Neuronal stem cell (in vitro differentiated cells): ENCODE measurements at places on chromosomes 3 and 15.
A peak's percentile ranks its signal among the peaks of the same experiment; 100 is the strongest.

GRCh38 chr15:76195506-76196268, 115.6 kb downstream of the ETFA start:
- no peaks in the 10 kb centered on the region for H3K27me3 ChIP-seq
- H3K4me1 ChIP-seq, result peaks cover 21% of the 10 kb centered on the region
- H3K27ac ChIP-seq, result no peak overlapping the region
- no peak overlapping the region for H3K4me3 ChIP-seq
- H3K36me3 ChIP-seq, result no peaks in the 10 kb centered on the region
- no peak for DNase-seq

DNA sequence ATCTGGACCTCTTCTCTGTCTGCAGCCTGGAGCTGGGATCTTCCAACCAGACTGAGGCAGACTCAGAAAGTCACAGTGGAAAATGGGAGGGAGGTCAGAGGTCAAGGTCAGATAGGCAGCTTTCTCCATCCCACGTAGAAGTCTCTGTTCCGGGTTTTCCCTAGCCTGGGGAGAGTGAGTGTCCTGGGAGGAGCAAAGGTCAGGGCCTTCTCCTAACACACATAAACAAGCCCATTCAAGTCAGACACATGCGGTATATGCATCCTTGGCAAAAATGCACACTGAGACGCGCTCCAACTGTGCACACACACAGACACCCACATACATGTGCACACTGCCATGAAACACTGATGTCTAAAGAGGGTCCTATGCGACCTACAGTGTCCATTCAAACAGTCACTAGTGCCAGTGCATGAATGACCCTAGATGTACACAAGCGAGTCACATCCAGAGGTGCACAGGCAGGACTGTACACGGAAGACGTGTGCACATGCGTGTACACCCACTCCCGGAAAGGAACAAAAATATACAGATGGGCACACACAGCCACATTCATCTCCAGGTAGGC, 681 bp downstream of the TWF2 start:
- H3K4me3 ChIP-seq, result peak overlapping the region; percentile 97
- DNase-seq, result no peak
- no peaks in the 10 kb centered on the region for H3K27me3 ChIP-seq
- no peak overlapping the region for H3K27ac ChIP-seq

GRCh38 chr3:29026286-29026685, 254.6 kb upstream of the RBMS3 start:
- no peak overlapping the region for H3K27ac ChIP-seq
- DNase-seq, result no peak
- no peaks in the 10 kb centered on the region for H3K27me3 ChIP-seq
- no peak overlapping the region for H3K4me3 ChIP-seq
- no peaks in the 10 kb centered on the region for H3K36me3 ChIP-seq

DNA sequence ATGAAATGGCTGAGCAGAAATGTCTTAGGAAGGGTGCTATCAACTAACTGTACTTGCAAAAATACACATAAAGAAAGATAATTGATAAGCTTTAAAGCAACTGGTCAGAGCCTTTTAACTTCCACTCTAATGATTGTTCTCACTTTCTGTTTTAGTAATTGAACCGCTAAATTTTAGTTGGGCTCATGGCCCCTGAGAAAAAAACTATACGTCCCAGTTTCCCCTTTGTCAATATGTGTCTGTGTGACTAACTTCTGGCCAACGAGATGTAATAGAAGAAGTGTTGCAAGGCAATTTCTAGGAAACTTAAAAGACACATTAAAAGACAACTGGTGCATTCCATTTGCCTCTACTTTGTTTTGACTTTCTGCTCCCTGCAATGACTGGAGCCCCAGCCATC, 223.9 kb downstream of the NR1D2 start:
- DNase-seq, result no peak
- H3K36me3 ChIP-seq, result no peaks in the 10 kb centered on the region
- H3K4me3 ChIP-seq, result no peak overlapping the region
- no peak overlapping the region for H3K27ac ChIP-seq

GRCh38 chr15:46502667-46503066, 867.8 kb downstream of the SQOR start:
- no peak for DNase-seq
- H3K36me3 ChIP-seq, result no peaks in the 10 kb centered on the region
- no peaks in the 10 kb centered on the region for H3K4me1 ChIP-seq

GRCh38 chr15:101090428-101090790, 161.4 kb downstream of the CHSY1 start:
- no peak overlapping the region for H3K4me3 ChIP-seq
- H3K4me1 ChIP-seq, result no peaks in the 10 kb centered on the region
- H3K27me3 ChIP-seq, result peaks cover 2% of the 10 kb centered on the region
- no peak overlapping the region for H3K27ac ChIP-seq

DNA sequence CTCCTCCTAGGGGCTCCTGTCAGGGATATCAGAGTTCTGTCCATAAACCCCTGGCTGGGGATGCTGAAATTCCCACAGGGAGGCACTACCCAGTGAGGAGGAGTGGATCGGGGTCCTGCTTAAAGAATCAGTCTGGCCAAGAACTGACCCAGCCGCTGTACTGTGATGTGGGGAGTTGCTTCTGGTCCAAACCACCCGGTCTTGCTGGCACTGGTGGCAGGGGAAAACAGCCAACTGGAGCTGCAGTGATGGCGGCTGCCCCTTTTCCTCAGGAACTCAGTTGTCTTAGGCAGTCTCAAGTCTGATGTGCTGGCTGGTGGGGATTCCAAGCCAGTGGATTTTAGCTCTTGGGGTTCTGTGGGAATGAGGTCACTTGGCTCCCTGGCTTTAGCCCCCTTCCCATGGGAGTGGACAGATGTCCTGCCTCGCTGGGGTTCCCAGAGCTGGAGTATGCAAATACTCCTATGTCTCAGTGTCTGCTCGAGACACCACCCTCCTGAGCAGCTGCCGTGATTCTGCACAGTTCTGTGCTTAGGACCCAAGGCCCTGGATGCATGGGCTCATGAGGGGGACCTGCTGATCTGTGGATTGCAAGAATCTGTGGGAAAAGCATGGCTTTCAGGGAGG, 97.1 kb downstream of the SLC25A26 start:
- H3K4me3 ChIP-seq, result no peak overlapping the region
- H3K4me1 ChIP-seq, result no peaks in the 10 kb centered on the region
- H3K27ac ChIP-seq, result no peak overlapping the region
- no peaks in the 10 kb centered on the region for H3K27me3 ChIP-seq
- H3K36me3 ChIP-seq, result no peaks in the 10 kb centered on the region
